ENCODE measurements at places on chromosomes 3 and 15.
A peak's percentile ranks its signal among the peaks of the same experiment; 100 is the strongest.

DNA sequence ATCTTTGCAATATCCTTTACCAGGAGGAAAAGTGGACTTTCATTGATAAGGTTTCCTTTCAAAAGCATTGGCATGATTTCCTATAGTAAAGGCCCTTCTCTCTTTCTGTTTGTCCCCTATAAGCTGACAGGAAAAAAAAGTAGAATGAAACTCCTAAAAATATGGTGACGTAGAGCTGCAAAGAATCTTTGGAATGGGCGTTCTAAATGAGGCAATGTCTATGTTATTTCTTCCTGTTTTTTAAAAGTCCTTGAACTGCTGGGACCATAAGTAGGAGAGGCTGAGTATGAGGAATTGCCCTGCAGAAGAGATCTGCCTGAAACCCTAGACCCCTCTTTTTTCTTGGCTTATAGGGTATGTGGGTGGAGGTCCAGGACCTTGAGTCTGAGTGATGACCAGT lies 17.2 kb downstream of the ST3GAL6 start:
- no peak for DNase-seq

DNA sequence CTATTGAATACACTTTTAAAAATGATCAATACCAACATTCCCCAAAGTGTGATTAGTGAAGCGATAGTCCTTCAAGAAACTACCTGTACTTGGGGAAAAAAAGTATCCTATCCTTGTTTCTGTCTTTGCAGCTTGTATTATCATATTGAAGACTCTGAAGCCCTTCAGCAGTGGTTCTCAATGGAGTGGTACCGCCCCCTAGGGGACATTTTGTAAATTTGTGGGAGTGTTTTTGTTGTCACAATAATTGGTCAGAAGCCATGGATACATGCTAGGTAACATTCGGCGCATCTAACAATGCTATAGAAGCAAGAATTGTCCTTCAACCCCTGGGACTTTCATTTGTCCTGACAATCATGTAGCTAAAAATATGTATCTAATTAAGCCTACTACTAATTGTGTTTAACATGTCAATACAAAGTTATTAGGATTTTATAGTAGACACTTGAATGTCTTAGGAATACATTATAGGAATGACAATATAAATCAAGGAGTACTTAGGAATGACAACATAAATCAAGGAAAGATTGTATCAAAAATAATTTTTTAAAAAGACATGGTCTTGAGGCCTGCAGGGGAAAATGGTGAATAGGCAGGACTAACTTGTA lies 53.7 kb downstream of the NMD3 start:
- DNase-seq = peak; percentile 18

- DNase-seq = no peak
Observed at GRCh38 chr15:48672206-48672605, 26.7 kb upstream of the FBN1 start.

DNA sequence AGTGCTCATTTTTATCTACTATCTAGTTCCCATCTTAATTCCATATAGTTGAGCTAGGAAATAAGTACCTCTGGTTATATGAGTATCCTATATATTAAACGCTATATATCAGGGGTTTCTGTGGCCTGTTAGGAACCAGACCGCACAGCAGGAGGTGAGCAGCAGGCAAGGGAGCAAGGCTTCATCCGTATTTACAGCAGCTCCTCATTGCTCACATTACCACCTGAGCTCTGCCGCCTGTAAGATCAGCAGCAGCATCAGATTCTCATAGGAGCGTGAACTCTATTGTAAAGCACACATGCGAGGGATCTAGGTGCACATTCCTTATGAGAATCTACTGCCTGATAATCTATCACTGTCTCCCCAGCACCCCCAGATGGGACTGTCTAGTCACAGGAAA lies 23.0 kb downstream of the GSK3B start:
- DNase-seq = no peak

DNA sequence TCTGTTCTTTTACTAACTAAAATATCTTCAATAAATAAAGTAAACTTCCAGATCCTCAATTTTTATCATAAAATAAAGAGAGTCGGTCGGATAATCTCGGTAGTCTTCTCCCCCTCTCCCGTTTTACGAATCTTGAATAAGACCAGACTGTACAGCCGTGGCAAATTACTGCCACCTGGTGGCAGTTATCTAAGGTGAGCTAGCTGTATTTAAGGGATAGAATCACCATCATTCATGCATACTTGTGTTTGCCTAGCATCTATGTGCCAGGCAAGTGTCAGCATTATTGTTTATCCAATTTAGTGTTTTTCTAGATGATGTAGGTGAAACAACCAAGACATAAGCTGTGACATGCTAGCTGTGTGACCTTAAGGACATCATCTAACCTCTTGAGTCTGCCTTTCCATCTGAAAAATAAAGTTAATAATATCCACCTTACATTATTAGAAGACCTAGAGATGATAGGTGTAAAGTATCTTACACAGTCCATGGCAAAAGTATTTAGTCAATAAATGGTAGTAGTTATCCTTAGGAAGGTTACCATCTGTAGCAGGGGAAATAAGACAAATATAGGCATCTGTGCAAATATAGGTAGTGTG lies 21.3 kb downstream of the DUT start:
- peak; percentile 37 for DNase-seq

GRCh38 chr3:122305818-122306621 lies 19.0 kb upstream of the CSTA start:
- DNase-seq = no peak

- DNase-seq = no peak
Observed at GRCh38 chr3:27990324-27990723, 251.1 kb upstream of the CMC1 start.

DNA sequence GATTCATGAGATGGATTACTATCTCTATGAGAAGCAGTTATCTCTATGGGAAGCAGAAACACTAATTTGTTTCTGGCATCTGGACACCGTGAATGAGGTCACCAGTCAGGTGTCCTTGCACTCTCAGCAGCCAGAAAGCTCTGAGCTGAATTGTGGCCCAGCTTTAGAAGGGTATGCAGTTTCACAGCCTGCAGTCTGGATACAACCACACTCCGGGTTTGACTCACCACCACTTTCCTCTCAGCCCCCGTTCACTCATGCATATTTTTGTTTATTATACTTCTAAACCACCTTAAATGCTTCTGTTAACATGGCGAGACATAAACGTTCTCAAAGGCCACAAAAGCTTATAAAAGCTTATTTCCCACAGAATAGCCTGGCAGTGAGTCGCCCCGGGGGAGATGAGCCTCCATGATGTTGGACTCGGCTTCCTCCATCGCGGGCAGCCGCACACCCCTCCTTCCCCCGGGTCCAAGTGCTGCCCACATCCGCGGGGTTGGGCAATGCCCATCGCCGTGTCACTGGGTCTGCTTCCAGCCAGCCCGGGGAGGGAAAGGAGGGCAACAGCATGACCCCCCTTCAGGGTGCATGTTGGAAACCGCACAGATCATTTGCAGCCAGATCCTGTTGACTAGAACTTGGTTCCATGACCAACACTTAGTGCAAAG lies 16.8 kb upstream of the SLC41A3 start:
- DNase-seq = no peak

DNA sequence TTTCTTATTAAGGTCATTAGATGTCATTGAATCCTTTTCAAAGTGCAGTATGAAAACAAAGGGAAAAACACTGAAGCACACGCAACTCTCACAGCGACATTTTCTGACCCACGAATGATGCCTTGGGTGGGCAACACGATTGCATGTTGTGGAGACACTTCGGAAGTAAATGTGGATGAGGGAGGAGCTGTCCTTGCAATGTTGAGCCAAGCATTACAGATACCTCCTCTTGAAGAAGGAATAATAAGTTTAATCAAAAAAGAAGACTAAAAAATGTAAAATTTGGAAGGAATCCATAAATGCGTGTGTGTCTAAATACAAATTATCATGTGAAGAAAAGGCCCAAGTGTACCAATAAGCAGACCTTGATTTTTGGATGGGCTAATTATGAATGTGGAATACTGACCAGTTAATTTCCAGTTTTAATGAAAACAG lies 16.9 kb downstream of the THBS1 start:
- no peak for DNase-seq

- no peak for DNase-seq
Observed at GRCh38 chr15:67732671-67733374, 92.5 kb upstream of the SKOR1 start.

GRCh38 chr15:98384328-98385029 lies 263.9 kb upstream of the IGF1R start:
- DNase-seq = no peak

DNA sequence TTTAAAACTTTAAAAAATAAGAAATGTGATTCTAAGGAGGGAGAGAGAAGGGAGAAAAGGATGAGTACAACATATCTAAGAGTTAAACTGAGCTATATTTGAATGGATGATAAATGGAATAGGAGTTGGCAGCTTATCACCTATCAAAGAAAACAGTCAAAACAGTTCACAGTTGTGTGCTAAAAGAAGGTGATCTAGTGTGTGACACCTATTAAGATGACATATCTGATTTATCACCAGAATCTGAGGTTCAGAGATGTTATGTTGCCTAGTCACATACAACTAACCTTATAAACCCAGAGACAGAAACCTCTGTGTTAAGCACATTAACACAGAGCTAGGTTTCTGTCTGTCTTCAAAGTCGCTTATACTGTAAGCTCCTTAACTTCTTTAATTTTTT lies 3.0 kb downstream of the ATP13A3 start:
- no peak for DNase-seq

- DNase-seq = no peak
Observed at GRCh38 chr15:93497291-93497690, 408.3 kb upstream of the RGMA start.

DNA sequence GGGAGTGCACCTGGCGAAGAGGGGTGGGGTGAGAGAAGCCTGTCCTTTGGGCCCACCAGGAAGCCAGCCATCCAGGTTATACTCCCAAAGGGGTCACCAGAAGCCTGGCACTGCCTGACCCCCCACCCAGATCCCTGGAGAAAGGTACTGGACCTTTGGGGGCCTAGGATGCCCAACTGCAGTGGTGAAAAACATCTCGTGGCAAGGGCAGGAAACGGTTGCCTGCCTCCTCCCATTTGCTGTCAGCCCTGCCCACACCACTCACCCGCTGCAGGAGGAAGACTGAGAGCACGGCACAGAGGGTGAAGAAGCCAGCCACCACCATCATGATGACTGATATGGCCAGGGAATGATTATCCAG lies 2.2 kb upstream of the ULK3 start:
- DNase-seq = no peak

GRCh38 chr3:32885283-32885901 lies 66.1 kb upstream of the CCR4 start:
- no peak for DNase-seq

GRCh38 chr3:105334138-105334882 lies 32.4 kb upstream of the ALCAM start:
- no peak for DNase-seq

GRCh38 chr3:56303487-56303886 lies 164.8 kb downstream of the ERC2 start:
- no peak for DNase-seq

DNA sequence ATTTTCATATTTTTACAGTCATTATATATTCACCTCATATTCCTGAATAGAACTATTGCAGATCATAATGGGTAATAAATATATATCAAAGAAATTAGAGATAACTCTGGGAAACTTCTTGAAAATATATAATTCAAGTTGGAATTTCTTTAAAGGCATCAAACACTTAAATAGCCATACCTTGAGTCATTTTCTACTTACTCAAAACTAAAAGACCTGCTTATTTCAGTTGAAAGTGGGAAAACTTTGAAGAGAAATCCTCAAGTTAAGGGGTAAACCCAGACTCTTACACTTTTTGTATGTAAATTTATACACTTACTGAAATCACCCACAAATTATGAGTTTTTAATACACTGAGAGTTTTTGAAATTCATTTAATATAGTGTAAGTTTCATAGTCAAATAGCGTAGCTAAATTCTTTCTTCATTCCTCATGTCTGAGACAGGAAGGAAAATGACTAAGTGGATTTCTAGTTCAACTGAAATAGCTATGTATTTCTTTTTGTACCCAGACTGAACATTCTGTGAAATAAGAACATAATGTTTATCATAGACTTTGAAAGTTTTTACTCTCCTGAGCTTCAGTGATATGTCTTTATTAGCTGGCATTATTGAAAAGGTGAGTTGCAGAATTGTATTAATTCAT lies 4.6 kb upstream of the ALCAM start:
- no peak for DNase-seq

- DNase-seq = no peak
Observed at GRCh38 chr3:127822041-127822681, at the start of gene MGLL. Gene MGLL, minus strand, starts transcription at chr3:127822515. Its CDS starts 197 bp downstream, at chr3:127822318.

All from NCI-H187 (cell line).